ENCODE measurements at places on chromosomes 2 and 18. TPM values are rescaled to one million over a fixed set of nuclear protein-coding genes. Genes with fewer than 3 reads are reported as not detected.

The GPR75 gene
- 1.8 TPM for total RNA-seq

The GALR1 gene
- total RNA-seq = not detected

The RFX8 gene
- total RNA-seq = not detected

The NT5DC4 gene
- not detected for total RNA-seq

The TMEM237 gene
- 22.4 TPM for total RNA-seq

The MTA3 gene
- 35.6 TPM for total RNA-seq

The SCN2A gene
- 0.01 TPM for total RNA-seq

The CRIM1 gene
- 145 TPM for total RNA-seq
